SIG-M5 (cell line): ENCODE measurements at places on chromosomes 1 and 21.

DNA sequence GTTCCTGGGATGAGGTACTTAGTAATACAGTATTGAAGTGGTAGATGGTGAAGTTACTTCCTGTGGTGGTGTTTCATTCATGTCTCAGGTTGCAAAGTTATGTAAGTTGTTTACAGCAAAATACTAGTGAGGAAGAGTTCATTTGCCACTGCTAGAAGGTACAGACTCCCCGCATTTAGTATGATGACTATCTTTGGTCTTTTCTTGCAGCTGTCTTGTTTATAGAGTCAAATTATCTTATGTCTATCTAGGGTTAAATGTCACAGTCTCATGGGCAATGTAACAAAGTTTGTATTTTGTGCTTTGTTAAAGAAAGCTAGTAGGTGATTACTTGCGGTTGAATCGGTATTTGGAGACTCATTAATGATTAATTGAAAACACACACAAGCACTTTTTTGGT, 50.2 kb downstream of the LRRC8D start:
- DNase-seq = no peak

DNA sequence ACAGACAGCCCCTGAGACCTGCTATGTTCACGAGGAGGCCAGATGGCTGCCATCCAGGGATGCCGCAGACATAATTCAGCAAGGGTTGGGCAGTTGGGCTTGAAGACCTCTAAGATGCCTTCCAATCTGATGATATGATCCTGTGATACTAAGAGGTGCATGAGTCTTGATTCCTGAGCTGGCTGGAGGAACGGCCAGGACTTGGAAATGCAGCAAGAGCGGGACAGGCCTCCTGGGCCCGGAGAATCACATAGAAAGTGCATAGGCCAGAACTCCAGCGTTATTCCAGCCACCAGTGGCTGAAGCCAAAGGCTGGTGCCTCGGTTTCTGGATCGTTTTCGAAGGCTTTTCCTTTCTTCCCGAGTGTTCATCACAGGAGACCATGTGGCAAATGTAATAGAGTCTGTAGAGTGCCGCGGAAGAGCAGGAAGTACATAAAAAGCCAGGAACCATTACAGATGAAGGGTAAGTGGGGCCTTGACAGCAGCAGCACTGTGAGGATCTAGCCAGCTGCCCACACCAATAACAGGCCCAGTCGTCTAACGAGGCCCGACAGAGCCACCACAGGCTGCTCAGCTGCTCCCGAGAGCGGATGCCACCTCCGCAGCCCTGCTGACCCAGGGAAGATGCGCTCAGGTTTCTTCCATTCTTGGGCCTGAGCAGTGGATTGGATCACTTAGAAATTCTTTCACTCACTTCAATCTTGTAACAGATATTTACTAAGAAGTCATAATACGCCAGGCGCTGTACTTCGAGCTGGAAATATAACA, 14.0 kb upstream of the LHX4 start:
- no peak for DNase-seq

GRCh38 chr1:23384312-23385058, 14.8 kb upstream of the ZNF436 start:
- DNase-seq = no peak

DNA sequence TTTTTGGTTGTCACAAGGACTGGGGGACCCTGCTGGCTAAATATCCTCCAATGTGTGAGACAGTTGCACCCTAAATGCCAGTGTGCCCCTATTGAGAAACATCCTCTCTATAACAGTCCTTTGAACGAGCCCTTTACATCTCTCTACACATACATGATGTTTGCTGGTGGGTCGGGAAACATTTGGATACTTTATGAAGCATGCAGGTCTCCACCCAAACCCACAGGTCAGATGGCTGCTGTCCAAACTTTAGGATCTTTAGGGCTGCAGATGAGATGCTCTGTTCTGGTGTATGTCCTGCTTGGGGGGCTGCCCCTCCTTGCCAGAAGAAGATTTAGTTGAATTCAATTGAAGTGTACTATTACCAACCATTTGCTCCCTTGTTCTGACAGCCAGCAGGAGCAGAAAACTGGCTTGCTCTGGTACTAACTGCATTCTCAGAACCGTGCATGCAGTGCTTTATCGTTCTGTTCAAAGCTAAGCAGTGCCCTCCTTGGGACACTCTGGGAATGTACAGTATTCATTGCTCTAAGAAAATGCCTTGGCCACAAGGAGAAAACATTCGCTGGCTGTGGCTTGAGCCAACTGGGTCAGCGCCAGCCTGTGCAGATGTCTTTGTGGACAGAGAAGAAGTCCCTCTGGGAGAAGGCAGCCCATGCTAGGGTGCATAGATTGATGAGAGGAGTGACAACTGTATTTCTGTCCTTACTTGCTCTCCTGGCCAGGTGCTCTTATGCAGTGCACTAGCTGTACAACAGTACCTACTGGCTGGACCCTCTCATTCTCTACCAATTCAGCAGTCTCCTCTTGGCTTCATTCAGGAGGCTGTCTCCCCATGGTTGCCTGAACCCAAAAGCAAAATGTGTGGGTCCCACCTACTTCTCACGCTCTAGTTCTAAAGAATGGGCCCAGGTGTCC, 61.4 kb upstream of the DIRAS3 start:
- no peak for DNase-seq

DNA sequence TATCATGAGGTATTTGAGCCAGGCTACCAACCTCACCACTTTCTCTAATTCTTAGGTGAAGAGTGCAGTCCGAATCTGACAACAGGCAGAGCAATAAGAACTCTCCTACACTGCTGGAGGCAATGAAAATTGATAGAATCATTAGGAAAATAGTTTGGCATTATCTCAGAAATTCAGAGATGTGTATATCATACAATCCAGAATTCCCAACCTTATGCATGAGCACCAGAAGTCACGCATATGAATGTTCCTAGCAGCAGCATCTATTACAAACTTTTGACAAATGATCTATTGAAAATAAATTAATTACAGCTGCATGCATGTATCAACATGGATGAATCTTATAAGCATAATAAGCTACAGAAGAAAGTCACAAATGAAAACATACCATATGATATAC, 176.9 kb upstream of the CAMK1G start:
- no peak for DNase-seq

DNA sequence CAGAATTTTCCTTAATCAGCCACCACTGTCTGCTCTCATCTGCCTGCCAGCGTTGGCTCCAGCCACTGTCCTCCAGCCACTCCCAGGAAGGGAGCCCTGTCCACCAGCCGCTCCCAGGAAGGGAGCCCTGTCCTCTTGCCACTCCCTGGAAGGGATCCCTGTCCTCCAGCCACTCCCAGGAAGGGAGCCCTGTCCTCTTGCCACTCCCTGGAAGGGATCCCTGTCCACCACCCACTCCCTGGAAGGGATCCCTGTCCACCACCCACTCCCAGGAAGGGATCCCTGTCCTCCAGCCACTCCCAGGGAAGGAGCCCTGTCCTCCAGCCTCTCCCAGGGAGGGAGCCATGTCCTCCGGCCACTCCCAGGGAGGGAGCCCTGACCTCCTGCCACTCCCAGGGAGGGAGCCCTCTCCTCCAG, 726.5 kb downstream of the PTPRU start:
- no peak for DNase-seq

DNA sequence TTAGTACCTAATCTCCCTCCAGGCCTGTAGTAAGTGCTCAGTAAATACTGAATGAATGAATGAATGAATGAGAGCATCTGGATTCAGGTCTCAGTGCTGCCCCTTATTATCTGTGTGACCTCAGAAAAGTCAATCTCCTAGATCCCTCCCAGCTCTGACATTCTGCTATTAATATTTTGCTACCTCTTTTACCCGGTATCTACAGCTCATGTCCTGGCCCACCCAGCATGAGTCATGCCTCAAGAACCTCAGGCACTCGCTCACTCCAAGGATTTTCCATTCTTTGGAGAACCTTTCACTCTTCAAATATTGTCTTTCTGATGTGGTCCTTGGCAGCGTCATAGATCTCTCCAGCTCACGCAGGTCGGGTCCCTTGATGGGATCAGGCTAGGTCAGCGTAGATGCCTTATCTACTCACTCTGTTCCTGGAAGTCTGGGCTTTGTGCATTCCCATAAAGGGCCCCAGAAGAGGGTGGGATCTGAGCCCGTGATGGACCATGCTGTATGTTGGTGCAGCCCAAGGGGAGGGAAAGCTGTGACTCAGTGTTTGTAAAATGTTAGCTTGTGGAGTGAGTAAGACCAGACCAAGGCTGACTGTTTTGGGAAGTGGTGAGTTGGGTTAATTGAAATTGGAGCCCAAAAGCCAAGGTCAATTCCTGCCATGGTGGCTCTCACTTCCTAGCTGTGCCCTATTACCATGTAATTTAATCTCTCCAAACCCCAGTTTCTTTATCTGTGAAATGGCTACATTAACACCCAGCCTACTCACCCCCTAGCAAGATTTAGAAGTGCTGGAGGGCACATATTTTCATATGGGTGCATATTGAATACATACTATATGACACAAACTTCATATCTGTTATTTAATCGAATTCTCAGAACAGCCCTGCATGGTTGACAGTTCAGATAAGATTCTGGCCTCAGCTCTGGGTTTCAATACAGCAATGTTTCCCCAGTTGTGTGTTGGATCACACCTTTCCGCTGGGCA, 214.1 kb upstream of the USP24 start:
- DNase-seq = no peak

DNA sequence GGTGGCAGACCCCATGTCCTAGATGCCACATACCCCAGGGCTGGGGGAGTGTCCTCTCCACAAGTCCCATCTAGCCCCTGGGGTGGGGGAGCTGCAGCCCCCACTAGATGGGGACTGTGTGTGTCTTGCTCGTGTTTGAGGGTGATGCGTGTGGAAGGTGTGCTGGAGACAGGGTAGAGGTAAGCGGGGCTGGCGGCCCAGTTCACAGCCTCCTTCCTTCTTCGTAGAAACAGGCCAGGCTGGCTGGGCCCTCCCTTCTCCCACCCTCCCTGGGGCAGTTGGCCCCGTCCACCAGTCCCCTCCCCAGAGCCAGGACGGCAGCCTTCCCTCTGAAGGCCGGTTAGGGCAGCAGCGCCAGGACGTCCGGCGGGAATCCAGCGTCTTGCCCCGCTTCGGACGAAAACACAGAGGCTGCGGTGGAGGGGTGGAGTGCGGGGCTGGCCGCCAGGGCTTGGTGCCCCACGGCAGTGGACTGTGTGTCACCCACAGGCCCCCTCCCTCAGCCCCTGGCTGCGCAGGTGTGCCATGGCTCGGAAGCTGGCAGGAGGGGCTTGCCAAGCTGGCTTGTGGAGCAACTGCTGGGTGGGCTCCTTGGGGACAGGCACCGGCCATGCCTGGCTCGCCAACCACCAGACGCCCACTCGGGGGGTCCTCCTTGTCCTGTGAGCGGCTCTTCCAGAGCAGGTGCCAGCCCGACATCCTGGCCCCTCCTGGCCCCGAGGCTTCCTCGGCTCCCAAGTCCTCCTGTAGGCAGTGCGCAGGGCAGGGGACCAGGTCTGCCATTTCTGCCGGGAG, 3.6 kb downstream of the PRDM16 start:
- DNase-seq = no peak

DNA sequence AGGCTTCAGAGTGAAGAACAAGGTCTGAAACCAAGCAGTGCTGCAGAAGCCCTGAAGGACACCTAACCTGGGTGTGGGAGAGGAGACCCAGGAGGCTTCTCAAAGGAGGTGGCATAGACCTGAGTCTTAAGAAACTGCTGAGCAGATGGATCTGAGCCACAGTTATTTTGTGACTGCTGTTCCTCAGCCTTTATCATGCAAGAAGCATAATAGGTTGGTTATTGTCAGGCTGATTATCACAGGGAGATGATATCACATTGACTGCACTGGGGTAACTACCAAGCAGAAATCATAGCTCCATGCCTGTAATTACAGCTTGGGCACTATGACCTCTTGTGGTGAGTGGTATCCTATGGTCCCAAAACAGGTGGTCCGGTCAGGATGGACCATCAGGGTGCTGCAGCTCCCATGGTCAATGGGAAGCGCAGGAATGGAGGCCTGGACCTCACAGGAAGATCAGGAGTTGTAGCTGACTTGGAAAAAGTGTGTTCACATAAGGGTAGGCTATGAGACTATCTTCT, 11.5 kb upstream of the ATP2B4 start:
- DNase-seq = no peak

GRCh38 chr1:115057661-115058254, 28.1 kb downstream of the TSHB start:
- DNase-seq = no peak

DNA sequence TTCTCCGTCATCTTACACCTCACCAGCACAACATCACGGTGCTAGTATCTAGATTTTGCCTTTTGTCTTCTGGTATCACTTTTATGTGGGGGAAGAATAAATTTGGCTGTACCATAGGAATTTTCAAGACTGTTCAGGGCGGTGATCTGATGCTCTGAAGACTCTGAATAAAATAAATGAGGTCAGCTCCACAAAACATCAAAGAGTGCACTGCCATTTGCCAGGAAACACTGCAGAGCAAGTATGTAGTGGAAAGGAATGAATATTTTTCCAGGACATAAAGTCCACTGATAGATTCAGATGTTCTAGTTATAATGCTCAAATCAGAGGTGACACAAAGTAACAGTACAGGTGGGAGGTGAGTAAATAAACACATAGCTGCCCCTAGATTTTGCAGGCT, 56.3 kb downstream of the ZP4 start:
- DNase-seq = no peak

DNA sequence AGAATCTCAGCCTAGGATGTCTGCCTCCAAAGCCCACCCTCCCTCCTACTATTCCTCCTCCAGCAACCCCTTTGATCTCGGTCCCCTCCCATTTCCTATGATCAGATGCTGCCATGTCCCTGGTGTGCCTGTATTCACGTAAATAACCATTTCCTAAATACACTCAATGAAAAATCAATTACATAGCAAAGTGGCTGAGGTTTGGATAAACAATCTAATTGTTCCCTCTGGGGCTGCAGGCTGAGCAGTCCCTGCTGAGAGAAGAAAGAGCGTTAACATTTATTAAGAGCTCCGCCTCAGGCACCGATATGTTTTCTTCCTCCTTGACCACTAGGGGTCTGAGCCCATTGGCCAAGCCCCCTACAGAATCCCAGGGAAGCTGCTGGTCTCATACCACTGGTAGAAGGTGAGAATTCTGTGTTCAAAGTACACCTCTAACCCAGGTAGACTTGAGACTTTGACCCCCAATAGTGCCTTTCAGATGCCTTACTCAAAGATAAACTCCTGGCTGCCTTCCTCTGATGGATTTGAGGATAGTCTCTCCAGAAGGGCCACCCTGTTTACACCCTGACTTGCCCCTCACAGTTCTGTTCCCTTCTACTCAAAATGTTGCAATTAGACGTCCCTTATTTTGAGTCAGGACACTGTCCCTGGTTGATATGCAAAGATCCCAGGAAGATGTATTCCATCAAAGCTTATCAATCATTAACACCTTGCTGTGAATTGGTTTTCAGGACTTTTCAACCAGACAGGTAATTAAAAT, 33.9 kb upstream of the CAMK1G start:
- no peak for DNase-seq

- DNase-seq = no peak
Observed at GRCh38 chr1:214213136-214213535, 67.8 kb upstream of the SMYD2 start.
